ENCODE measurements at places on chromosomes 11 and 22. TPM values are rescaled to one million over a fixed set of nuclear protein-coding genes. Genes with fewer than 3 reads are reported as not detected.
A peak's percentile ranks its signal among the peaks of the same experiment; 100 is the strongest.

- no peak overlapping the region for H3K4me3 ChIP-seq
- no peak overlapping the region for H3K27ac ChIP-seq
- DNase-seq = no peak
Measured at GRCh38 chr22:17946662-17947367, 77.5 kb downstream of the MICAL3 start.

DNA sequence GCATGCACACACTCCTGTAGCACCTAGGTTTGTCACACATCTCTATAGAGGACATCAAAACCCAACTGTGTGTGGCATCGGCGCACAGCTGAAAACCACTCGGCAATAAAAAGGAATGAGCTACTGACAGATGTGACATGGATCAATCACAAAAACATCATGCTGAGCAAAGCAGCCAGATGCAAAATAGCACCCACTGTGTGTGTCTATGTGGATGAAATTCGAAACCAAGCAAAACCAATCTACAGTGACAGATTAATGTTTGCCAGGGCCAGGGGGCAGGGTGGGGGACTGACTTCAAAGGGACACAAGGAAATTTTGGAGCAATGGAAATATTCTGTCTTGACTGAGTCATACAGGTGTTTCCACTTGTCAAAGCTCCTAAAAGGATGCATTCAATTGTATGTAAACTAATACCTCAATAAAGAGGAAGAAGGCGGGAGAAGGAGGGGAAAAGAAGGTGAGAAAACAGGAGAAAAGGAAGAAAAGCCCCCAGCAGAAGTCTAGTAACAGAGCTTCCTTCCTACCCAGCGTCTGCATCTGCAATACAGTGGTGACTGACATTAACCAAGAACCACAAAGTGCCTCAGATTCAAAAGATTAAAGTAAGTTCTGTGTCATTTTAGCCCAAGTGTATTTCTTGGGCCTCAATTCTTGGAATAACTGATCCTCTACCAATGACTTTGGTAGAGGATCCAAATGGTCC lies 49.8 kb downstream of the PACSIN2 start:
- H3K27ac ChIP-seq = peak overlapping the region; percentile 82
- H3K4me3 ChIP-seq = peak overlapping the region; percentile 23
- H3K36me3 ChIP-seq = peaks cover 11% of the 10 kb centered on the region
- no peaks in the 10 kb centered on the region for H3K27me3 ChIP-seq

DNA sequence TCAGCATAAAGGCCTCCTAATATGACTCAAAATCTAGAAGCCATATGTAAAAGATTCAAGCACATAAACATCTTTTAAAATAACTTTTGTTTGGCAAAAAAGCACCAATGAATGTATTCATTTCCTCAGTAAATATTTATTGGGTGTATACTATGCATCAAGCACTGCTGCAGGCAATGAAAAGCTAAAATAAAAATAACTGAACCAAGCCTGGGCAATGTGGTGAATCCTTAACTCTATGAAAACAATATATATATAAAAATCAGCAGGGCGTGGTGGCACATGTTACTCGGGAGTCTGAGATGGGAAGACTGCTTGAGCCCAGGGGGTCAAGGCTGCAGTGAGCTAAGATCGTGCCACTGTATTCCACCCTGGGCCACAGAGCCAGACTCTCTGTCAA lies 27.8 kb downstream of the PIK3C2A start:
- H3K27me3 ChIP-seq = no peaks in the 10 kb centered on the region
- no peak overlapping the region for H3K27ac ChIP-seq
- H3K36me3 ChIP-seq = peaks cover 2% of the 10 kb centered on the region
- no peaks in the 10 kb centered on the region for H3K4me1 ChIP-seq
- no peak overlapping the region for H3K4me3 ChIP-seq

DNA sequence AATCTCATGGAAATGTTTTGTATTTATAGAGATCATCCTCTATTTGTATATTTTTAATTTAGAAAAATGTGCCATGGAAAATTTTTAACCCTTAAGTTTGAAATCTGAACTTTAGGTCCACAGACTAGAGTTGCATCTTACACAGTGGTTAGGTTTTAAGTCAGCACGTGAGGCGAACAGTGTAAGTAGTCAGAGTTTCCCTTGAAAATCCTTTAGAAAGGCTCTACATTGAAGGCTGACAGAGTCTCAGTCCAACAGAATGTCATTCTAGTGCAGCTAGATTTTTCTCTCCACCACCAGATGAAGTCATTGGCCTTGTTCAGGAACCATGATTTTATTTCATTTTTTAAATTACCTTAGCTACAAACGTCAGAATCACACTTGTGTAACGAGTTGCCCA lies 18.7 kb downstream of the HMGXB4 start:
- DNase-seq = no peak
- peaks cover 32% of the 10 kb centered on the region for H3K4me1 ChIP-seq
- H3K4me3 ChIP-seq = no peak overlapping the region
- H3K27ac ChIP-seq = no peak overlapping the region
- H3K36me3 ChIP-seq = peaks cover 46% of the 10 kb centered on the region
- no peaks in the 10 kb centered on the region for H3K27me3 ChIP-seq

GRCh38 chr11:121630041-121630440 lies 177.3 kb upstream of the SORL1-AS1 start:
- no peak overlapping the region for H3K4me3 ChIP-seq
- no peak for DNase-seq
- H3K27ac ChIP-seq = no peak overlapping the region
- H3K36me3 ChIP-seq = peaks cover 72% of the 10 kb centered on the region
- peaks cover 3% of the 10 kb centered on the region for H3K4me1 ChIP-seq

GRCh38 chr11:86990031-86990430 lies 34.8 kb upstream of the FZD4 start:
- no peak overlapping the region for H3K4me3 ChIP-seq
- no peaks in the 10 kb centered on the region for H3K36me3 ChIP-seq
- H3K27ac ChIP-seq = no peak overlapping the region
- no peak for DNase-seq

The H19 gene
- not detected for total RNA-seq

The OR52N4 gene
- total RNA-seq = 0.38 TPM

- DNase-seq = no peak
- H3K27me3 ChIP-seq = peaks cover 28% of the 10 kb centered on the region
- no peak overlapping the region for H3K27ac ChIP-seq
- no peak overlapping the region for H3K4me3 ChIP-seq
Measured at GRCh38 chr22:48089601-48090331, 1327.3 kb downstream of the TBC1D22A start.

GRCh38 chr11:38460429-38460828 lies 1862.4 kb upstream of the RAG2 start:
- H3K27ac ChIP-seq = no peak overlapping the region
- H3K36me3 ChIP-seq = no peaks in the 10 kb centered on the region
- no peaks in the 10 kb centered on the region for H3K27me3 ChIP-seq
- H3K4me3 ChIP-seq = no peak overlapping the region
- no peak for DNase-seq

The NAALAD2 gene
- not detected for total RNA-seq

- H3K27ac ChIP-seq = no peak overlapping the region
- peaks cover 58% of the 10 kb centered on the region for H3K27me3 ChIP-seq
- no peak overlapping the region for H3K4me3 ChIP-seq
- DNase-seq = no peak
- H3K36me3 ChIP-seq = no peaks in the 10 kb centered on the region
Measured at GRCh38 chr11:94747601-94748041, 20.5 kb upstream of the AMOTL1 start.

GRCh38 chr11:44304091-44305025 lies 5.6 kb downstream of the ALX4 start:
- no peak overlapping the region for H3K27ac ChIP-seq
- no peaks in the 10 kb centered on the region for H3K36me3 ChIP-seq
- peaks cover 26% of the 10 kb centered on the region for H3K4me1 ChIP-seq
- H3K27me3 ChIP-seq = peaks cover 84% of the 10 kb centered on the region
- H3K4me3 ChIP-seq = peak overlapping the region; percentile 88

The OR2AG2 gene
- 0.62 TPM for total RNA-seq

All from activated CD4-positive, alpha-beta T cell treated with anti-CD3 and anti-CD28 coated beads, Interleukin-2, amount 10 ng/mL, durations not matched to agents 24 days and 14 days (primary cell).